ENCODE measurements at places on chromosomes 3 and 15.

- DNase-seq = no peak
These were observed 45.9 kb downstream of the CSNK1G1 start for GRCh38 chr15:64310036-64310435.

DNA sequence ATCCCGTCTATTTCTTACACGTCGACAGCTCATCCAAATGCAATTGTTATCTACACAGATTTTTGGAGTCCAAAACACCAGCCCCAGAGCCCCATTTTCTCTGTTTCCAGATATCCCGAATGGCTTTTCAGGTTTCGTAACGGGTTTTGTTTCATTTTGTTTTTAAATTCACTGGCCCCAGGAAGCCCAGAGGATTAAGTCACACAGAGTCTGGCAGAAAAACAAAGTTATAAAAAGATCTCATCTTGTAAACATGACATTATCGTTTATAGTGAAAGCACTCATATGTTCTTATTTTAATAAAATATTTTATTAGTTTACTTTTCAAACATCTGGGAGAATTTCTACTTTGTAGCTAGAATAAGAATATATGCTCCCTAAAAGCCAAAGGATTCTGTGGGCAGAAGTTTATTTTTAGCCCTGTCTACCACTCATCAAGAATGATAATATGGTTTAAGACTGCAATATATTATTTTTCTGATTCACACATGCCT lies 149.3 kb upstream of the SLC2A2 start:
- DNase-seq = no peak

DNA sequence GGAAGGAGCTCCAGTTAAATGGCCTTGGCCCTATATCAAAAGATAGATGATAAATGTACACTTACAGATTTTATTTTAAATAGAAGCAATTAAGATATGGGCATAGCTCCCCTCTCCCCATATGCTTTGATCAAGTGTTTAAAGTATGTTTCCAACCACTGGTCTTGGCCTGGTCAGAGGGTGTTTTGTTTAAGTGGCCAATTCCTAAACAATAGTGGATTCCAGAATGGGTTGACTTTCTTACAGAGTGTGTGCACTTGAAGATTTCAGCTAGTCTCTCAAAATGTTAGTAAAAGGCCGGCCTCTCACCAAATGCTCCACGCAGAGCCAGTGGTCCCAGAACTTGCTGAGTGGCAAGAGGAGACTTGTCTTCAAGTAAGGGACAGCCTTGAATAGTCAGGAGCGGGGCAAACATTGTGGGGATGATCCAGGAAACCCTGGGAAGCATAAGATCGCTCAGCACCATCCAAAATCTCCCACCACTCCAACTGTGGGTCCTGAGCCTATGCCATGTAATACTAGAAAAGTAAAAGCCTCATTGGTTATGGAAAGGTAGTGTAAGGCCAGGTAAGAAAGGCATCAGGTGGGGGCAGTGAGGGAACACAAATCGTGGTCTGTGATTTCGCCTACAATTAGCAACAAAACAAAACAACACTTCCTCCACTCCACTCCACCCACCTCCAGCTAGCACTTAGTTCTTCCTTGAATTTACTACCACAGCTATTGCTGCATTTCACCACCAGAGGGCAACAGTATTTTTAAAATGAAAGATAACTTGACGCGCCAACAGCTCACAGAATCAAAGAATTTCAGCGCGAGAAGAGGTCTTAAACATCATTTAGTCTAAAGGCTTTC lies 4.8 kb downstream of the RARRES1 start:
- peak; percentile 39 for DNase-seq

- no peak for DNase-seq
These were observed 941.7 kb downstream of the TUSC7 start for GRCh38 chr3:117651246-117651645.

GRCh38 chr15:64430000-64430735 lies 30.2 kb upstream of the ZNF609 start:
- peak; percentile 19 for DNase-seq

DNA sequence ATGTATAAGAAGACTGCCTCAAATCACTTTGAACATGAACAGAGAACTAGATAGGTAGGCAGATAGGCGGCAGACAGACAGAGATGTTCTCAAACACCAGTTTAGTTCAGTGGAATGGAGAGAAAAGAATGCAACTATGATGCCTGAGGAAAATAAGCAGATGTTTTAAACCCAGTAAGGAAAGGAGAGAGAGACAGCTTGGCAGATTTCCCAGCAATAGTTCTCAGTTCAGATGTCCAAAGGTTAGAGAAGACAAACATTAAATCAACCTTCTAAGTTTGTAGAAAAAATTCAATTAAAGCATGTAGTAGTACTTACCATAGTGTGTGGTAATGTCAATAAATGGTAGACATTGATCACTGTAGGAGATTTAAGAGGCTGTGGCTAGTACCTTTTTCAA lies 209.6 kb upstream of the PFN2 start:
- no peak for DNase-seq

- no peak for DNase-seq
These were observed 51.2 kb downstream of the WNT7A start for GRCh38 chr3:13828501-13829265.
